Head of caudate nucleus (tissue), 42 donors: ENCODE measurements at places on chromosomes 1 and 21.

DNA sequence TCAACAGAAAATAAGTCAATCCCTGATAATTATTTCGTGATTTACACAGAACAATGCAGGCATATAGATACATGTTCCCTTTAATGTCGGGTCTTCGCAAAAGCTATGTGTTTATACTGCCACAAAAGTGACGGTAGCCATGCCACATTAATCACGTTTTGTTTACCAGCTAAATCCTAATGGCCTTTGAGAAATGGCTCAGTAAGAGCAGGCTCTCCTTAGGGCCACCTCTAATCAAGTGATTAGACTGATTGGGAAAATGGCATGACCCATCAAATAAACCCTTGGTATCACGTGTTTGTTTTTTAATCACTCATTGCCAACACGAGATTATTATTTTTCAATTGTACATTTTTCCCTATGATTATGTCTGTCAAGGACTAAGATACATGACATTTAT lies 102.0 kb upstream of the USP25 start:
- DNase-seq: no peak

GRCh38 chr1:218771931-218772330 lies 401.7 kb upstream of the LYPLAL1 start:
- DNase-seq: no peak

DNA sequence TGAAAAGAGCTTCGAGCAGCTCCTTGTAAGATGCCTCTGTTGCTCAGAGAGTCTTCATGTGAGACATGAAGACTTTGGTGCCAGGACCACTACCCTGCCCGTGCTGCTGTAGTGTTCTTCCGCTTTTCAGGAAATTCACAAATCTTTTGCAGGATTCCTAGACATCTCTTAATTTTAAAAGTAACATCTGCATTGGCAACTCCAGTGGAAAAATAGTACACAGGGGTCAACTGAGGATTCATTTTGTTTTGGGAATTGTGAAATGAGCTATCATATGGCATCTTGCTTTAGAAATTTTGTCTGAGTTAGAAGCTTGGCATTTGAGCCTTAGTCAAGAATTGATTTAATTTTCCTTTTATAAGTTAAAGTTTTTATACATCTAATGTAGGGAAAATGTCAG lies 7.2 kb downstream of the PRDM2 start:
- no peak for DNase-seq

GRCh38 chr1:204285436-204286305 lies 71.9 kb upstream of the GOLT1A start:
- no peak for DNase-seq

GRCh38 chr1:905811-906599 lies 17.7 kb upstream of the SAMD11 start:
- DNase-seq: no peak

GRCh38 chr1:24822887-24823286 lies 77.6 kb downstream of the CLIC4 start:
- no peak for DNase-seq

GRCh38 chr1:215566556-215567490 lies at the start of gene KCTD3:
Gene KCTD3, plus strand, starts transcription at chr1:215567304. Its CDS starts 382 bp downstream, at chr1:215567686.
- DNase-seq: peak; percentile 84

DNA sequence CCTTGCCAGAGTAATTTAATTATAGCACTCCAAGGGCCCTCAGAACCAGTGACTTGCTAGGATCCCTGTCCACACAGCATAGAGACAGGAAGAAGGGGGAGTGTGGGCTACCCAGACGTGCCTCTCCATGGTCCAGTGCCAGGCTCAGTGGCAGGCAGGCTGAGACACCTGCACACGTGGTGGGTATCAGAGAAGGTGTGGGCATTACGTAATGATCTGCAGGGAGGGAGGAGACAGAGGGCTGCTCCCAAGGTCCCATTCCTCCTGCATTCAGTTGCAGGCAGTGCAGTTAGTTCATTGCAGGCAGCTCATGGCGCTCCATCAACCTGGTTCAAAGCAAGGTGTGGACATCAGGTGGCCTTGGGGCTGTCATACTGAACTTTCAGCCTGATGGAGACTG lies 49.9 kb downstream of the C8B start:
- DNase-seq: no peak

DNA sequence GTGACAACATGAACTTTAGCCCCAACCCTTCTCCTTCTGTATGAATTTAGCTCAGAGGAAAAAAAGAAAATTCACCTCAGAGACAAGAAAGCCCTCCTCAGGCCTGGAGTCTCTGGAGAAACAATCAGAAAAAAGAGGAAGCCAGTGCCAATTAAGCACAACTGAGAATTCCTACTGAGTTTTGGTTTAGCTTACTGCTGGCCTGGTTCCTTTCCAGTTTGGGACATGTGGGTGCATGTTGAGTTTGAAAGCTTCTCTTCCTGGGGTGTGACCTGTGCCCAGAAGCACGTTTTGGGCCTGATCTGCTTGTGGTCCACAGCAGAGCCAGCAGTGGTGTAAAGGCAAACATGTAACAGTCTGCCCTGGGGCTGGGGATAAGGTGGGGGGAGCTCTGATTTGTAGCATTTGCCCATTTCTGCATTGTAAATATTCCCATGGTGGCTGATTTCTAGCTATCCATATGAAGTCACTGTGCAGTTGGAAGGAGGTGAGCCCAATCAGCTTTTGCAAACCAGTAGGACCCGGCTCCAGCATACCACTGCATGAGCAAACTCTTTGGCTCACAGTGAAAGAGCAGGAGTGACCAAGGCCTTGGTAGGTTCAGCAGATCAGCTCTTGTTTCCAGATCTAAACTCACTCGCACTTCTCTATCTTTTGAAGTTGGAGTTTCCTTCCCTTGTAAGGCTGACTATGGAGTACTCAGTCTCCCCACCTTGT lies 4.7 kb upstream of the THEM5 start:
- DNase-seq: no peak

DNA sequence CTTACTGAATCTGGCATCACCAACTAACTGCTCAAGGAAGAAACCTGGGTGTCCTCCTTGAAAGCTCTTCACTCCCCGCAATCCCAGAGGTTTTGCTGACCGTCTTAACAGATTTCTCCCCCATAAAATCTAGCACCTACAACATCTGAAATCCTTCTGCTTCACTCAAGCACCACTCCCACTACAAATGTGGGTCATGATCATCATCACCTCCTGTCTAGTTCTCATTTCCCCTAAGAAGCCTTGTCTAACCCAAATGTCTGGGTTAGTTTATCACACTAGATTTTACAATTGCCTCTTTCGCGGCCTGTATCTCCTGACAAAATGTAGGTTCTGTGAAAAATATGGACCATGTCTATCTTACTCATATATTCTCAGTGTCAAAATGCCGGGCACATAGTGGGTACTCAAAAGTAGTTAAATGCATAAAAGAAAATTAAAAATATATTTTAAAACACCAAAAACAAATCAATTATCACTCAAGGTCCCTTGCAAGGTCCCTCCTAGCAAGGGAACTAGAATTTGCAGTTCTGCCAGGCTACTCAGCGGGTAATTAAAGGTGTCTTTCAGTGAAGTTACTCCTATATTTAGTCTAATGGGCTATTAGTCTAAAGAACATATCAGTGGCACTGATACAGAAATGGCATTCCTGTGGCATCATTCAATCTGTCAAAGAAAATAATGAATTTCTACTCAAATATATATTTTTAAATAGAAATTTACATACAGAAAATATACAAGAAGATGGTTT lies 19.6 kb downstream of the C21orf91 start:
- DNase-seq: no peak

- no peak for DNase-seq
Measured at GRCh38 chr1:87194271-87194774, 134.4 kb upstream of the LMO4 start.

- no peak for DNase-seq
Measured at GRCh38 chr1:236913371-236914037, 90.7 kb downstream of the MT1HL1 start.

GRCh38 chr1:36761113-36761512 lies 273.2 kb downstream of the GRIK3 start:
- no peak for DNase-seq

- no peak for DNase-seq
Measured at GRCh38 chr1:7586031-7586941, 184.8 kb upstream of the VAMP3 start.

- DNase-seq: no peak
Measured at GRCh38 chr21:33839167-33839716, 76.4 kb downstream of the ATP5PO start.

GRCh38 chr1:66298464-66298863 lies 235.5 kb upstream of the SGIP1 start:
- no peak for DNase-seq

GRCh38 chr1:147585640-147586383 lies 44.5 kb downstream of the BCL9 start:
- no peak for DNase-seq

DNA sequence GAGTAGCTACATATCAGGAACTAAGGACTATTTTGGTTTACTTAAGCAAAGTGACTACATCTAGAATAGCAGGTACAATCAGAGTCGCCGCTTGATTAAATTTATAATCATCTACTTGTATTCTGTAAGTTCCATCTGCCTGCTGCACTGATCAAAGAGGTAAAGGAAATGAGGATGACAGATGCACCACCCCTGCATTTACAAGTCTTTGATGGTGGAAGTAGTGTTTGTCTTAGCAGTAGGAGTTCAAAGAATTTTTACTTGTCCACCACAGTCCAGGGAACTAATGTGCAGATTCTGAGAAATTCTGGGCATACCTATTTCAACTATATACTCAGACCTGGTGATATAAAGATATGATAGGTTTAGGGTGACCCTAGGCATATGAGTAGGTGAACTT lies 184.1 kb upstream of the IVNS1ABP start:
- no peak for DNase-seq

GRCh38 chr21:32626621-32627196 lies 14.5 kb upstream of the CFAP298 start:
- no peak for DNase-seq

GRCh38 chr1:153921080-153921802 lies 1.5 kb downstream of the GATAD2B start:
- DNase-seq: no peak

DNA sequence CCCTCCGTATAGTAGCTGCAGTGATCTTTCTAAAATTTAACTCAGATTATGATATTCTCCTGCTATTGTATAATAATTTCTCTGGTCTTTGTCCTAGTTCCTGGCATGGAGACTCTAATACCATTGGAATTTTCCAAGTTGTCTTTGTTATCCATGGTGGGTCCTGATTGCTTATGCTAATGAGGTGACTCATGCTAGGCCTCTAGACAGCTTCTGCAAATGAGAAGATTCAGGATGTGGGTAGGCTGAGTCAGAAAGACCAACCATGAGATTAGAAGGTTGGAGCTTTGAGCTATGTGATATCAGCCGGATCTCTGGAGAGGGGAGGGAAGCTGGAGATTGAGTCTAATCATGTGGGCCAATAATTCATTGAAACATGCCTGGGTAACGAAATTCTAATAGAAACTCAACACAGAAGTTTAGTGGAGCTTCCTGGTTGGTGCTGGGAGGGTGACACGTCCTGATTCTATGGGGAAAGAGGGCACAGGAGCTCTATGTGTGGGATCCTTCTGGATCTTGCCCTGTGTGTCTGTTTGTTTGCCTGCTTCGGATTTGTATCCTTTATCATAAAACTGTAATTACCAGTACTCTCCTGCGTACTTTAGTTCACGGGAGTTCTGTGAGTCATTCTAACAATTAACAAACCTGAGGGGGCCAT lies 73.2 kb upstream of the CNIH3 start:
- DNase-seq: no peak

DNA sequence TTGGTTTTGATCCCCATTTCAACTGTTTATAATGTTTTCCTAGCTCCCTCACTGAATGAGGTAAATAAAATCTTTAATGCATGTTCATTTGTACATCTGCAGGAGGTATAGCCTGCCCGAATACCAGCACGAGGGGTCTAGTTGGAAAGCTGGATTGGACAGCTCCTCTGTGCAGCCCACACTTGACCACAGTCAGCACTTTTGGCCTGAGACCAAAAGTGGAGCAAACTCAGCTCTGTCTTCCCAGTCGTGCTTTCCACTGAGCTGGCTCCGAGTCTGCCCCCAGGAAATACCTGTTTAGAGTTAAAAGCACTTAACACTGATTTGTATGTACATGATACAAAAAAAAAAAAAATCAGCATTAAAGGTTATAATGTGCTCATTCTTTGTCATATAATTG lies 224.4 kb downstream of the DSCAM start:
- DNase-seq: no peak

DNA sequence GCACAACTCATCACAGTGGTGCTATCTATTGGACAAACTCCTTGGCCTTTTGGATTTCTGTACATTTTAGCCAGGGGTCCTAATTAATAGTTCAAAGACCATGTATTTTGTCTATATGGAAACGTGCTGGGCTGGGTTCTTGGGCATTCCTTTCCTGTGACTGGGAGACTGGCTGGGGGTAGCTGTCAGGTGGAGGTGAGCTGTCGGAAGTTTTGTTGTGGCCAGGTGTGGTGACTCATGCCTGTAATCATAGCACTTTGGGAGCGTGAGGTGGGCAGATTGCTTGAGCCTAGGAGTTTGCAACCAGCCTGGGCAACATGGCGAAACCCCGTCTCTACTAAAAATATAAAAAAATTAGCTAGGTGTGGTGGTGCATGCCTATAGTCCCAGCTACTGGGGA lies 392.4 kb downstream of the RPS6KC1 start:
- DNase-seq: no peak

DNA sequence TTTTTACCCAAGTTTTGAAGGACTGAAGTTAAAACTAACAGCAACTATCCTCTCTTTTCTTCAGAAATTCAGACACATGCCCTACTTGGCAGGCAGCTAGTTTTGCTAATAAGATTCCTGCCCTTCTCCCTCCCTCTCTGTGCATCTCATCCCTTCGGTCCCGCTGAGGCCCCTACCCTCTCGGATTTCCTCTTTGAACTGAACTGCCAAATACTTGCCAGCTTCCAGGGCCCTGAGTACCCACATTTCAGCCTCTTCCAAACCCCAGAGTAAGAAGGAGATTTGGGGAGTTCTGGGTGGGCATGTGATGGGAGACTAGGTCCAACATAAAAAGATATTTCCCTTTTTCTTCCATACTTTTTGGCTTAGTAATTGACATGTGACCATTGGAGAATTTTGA lies 116.5 kb upstream of the JUN start:
- no peak for DNase-seq

DNA sequence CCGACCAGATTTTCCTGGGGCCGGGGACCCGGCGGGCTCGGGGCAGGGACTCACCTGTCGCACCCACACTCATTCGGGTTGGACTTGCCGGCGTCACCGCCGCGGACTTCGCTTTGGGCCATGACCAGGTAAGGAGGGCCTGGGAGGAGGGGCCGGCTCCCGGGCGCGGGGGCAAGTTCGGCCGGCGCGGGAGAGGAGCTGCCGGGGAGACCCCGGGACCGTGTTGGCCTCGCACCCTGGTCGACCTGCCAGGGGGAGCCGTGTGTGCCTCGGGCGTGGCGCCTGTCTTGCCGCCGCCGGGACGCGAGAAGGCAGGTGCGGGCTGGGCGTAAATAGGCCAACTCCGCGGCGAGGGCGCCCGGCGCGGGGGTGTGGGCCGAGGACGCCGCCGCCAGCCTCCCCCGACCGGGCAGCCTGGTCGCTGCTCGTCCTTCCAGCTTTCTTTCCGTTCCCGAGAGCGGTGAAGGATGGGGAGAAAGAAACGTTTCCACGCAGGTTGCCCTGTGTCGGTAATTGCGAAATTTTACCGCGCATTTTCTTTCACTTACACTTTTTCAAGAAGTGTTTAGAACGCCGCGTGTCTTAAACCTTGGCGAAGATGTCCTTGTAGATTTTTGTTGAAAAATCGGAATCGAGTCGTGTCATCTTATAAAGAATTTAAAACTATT lies 558 bp downstream of the USP1 start:
- DNase-seq: no peak

GRCh38 chr1:28176492-28177470 lies at the start of gene PTAFR:
Gene PTAFR, minus strand, starts transcription at chr1:28176690. Its CDS starts 25,669 bp downstream, at chr1:28151021.
- DNase-seq: no peak
